ENCODE measurements at places on chromosomes 7 and 10. TPM values are rescaled to one million over a fixed set of nuclear protein-coding genes. Genes with fewer than 3 reads are reported as not detected.

The AOAH gene
- not detected for total RNA-seq

The LLCFC1 gene
- total RNA-seq, result not detected

The PAPOLB gene
- not detected for total RNA-seq

The EPHA1 gene
- 0.04 TPM for total RNA-seq

The CACNB2 gene
- 0.13 TPM for total RNA-seq

The CUBN gene
- total RNA-seq, result 0.30 TPM

The ENKUR gene
- 0.45 TPM for total RNA-seq

The OR2A12 gene
- not detected for total RNA-seq

The MAP3K8 gene
- total RNA-seq, result 0.27 TPM

The LRRC4 gene
- not detected for total RNA-seq

The SEMA3E gene
- 0.61 TPM for total RNA-seq

The PPP1R3C gene
- total RNA-seq, result not detected

The ACSM6 gene
- not detected for total RNA-seq

The VWC2 gene
- total RNA-seq, result not detected

The ANXA8L1 gene
- total RNA-seq, result not detected

The TUBB8 gene
- not detected for total RNA-seq

The HOGA1 gene
- 1.9 TPM for total RNA-seq

The TFPI2 gene
- 19.6 TPM for total RNA-seq

The SEC31B gene
- total RNA-seq, result 4.7 TPM

The CDH23 gene
- 2.0 TPM for total RNA-seq

The GHITM gene
- 258 TPM for total RNA-seq

The SFRP4 gene
- not detected for total RNA-seq

The NRCAM gene
- 1.8 TPM for total RNA-seq

The HMX2 gene
- total RNA-seq, result not detected

The GLUD1 gene
- 152 TPM for total RNA-seq

The RPP30 gene
- 54.0 TPM for total RNA-seq

The ATG9B gene
- total RNA-seq, result not detected

The TECTB gene
- not detected for total RNA-seq

The CCDC146 gene
- total RNA-seq, result 0.91 TPM

The SEMA3C gene
- total RNA-seq, result 70.5 TPM

Data from A375 (cell line).